IMR-90 (cell line): ENCODE measurements at places on chromosomes 1 and 21. TPM values are rescaled to one million over a fixed set of nuclear protein-coding genes. Genes with fewer than 3 reads are reported as not detected.
A peak's percentile ranks its signal among the peaks of the same experiment; 100 is the strongest.

Gene SV2A
- 15.4 and 16.4 TPM in 2 replicates for total RNA-seq

DNA sequence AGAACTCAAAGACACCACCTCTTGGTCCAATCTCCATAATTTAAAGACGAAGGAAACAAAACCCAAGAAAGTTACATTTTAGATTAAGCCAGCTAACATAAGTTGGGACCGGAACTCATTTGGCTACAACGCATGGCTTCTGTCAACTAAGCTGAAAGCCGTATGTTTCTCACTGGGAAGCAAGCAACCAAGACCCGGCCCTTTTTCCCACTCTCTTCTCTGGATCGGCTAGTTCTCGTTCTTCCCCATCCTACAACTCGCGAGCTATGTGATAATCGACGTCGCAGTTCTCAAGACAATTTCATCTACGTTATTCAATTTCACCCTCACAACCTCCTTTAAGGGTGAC is 601 bp downstream of the CCT8 start:
- peak; percentile 38 for DNase-seq

DNA sequence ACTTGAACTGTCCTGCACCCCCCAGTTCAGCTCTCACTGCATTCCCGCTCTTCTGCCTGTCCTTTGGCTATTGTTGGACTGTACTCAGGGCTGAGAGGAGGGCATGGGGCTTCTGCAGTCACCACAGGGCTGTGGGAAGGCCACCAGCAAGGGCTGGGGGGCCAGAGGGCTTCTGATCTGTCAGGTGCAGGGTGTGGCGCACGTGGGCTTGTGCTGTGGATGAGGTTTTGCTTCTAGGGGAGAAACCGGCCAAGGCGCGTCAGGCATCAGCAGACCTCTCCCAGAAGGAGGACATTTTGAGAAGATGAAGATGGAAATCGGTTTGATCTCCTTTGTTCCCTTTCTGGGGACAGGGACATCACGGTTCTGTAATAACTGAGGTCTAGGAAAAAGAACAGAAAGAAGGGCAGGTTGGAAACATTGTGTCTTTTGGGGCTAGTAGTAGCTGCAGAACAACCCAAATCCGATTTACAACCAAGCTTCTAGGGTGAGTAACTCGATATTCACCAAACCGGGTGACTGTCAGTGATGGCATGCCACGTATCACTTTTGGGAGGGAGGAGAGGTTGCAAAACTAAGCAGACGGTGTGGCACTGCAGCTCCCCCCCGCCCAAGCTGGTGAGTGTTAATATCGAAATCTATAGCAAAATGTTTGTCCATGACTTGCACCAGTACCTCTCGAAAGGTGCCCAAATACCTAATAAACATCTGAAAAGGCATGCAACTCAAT is 40.9 kb downstream of the AGPAT3 start:
- no peak for DNase-seq

DNA sequence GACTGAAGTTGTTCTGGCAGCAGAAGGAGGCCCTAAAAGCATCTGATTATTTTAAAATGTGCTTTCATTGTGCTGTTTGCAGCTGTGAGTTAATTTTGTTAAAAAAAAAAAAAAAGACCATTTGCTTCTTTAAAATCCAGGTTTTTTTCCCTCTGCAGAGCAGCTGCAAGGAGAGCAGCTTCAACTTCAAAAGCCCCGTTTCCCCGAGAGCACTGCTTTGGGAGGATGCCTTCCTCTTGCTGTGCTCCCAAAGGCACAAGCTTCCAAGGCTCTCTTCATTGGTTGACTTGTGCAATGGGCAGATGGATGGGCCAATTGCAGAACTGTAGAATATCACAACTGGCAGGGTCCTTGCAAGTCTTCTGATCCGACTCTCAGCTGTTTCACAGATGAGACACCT is 459.2 kb upstream of the PKN2 start:
- no peak for DNase-seq
